ENCODE measurements at places on chromosomes 4 and X.

DNA sequence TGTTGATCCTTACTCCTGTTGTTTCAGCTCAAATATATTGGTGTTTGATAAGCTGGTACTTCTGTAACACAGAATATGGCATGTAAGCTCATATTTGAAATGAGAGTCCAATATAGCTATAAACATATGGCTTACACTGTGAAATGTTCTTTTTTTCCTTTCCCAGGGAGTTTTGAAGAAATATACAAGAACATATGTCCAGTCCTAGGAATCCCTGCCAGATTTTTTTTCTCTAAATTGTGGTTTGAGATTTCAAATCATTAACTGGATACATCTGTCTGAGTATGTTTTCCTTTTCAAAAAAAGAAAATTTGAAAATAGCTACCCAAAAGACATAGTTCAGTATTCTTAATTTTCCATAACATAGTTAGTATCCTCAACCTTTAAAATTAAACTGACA, 60.2 kb downstream of the HMGB2 start:
- DNase-seq = no peak

GRCh38 chrX:8520791-8521190, 56.2 kb downstream of the VCX3B start:
- no peak for DNase-seq

DNA sequence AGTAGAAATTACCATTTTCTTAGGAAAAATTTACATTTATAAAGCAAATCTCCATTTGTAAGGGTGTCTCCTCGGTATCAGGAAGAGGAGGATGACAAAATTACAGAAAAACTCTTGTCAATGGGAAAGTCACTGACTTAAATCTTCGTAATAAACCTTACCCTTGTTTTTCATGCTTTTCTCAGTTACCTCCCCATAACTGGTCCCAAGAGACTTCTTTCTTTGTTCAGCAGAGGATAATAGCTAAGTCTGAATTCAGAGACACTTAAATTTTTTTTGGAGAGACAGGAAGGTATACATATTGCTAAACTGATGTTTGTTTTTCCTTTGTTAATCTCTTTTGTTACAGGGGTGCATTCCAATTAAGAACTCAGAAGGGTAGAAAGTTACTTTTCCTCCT, 125.5 kb upstream of the JADE1 start:
- DNase-seq = no peak

DNA sequence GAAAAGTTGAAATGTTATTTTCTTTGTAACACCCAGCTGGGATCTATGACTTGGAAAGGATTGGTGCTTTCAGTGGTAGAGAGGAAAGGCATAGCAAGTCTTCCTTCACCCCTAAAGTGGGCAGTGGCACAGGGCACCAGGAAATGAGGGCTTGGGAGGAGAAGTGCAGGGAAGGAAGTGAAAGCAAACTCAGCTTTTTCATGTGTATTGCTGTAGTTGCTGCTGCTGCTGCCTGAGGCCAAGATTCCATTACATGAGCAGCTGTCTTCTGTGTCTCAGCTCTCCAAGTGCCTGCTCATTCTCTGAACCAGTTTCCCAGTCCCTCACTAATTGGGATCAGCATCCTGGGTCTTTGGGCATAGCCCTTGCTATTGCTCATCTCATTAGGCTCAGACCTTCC, 2.6 kb downstream of the HCCS start:
- DNase-seq = no peak

GRCh38 chr4:83036991-83037665, 2.1 kb downstream of the COPS4 start:
- no peak for DNase-seq

DNA sequence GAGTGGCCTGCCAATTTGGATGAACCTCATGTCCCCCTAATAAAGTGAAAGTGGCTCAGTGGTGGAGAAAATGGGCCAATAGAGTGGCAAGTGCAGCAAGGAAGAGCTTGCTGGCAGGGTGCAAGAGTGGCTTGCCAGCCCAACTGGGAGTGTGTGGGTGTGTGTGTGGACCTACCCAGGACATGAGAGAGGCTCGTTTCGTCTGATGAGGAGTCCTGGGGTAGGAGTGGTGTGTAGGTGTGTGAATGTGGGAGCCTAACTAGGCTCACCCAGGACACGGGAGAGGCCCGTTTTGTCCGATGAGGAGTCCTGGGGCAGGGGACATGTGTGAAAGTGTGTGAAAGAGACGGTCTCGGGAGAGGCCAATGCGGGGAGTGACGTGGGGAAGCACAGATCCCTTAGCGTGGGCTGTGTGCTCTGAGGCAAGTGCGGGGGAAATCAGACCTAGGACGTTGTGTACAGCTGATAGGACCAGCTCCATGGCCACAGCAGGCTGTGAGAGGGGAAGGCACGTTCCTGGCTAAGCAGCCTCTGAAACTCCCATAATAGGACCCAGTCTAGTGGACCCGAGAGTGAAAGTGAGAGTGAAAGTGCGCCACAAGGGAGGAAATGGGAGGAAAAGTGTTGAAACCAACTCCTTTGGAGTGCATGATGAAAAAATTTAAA, 5.3 kb downstream of the GAGE10 start:
- peak; percentile 7 for DNase-seq

GRCh38 chrX:10749113-10749512, 128.7 kb upstream of the MID1 start:
- no peak for DNase-seq

- no peak for DNase-seq
Measured at GRCh38 chr4:22430626-22431025, 85.2 kb downstream of the ADGRA3 start.

DNA sequence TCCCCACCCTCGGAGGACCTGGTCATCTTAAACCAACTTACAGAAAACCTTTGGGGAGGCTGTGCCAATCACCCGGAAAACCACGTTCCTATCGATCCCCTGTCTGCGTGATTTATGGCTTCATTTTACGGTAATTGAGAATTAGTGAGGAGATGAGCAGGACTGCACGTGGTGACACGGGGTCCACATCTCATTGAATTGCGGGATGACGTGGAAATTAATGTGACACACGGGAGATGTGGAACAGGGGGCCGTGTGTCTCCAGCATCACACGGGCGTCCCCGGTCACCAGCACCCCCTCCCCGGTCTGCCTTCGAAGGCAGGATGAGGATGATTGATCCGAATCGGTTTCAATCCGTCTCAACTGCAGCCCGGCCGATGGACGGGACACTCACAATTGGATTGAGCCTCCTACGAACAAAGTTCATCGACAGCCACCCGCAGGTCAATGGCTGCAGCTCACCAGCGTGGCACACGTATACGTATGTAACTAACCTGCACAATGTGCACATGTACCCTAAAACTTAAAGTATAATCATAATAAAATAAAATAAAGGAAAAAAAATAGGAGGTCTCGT, 160.3 kb downstream of the SHOX start:
- no peak for DNase-seq

GRCh38 chr4:175035905-175036304, 117.7 kb downstream of the ADAM29 start:
- DNase-seq = no peak

DNA sequence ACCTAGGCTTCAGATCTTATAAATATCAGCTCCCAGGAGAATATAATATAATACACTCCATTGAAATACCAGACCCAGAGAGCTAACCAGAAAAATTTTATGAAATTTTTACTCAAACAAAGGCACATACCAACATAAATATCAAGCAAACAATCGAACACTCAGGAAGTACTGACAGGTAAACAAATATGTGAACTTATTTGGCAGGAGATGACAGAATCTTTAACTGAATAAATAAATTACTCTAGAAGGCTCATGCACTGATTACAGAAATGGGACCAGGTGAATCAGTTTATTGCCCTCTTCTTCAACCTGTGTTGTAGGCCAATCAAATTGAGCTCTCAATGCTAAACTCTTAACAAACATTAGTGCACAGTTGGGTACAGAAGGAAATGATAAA, 225.2 kb upstream of the PABPC4L start:
- DNase-seq = no peak

- no peak for DNase-seq
Measured at GRCh38 chrX:153725832-153726285, 1.2 kb downstream of the ABCD1 start.

GRCh38 chr4:184404047-184404446, 70.3 kb downstream of the IRF2 start:
- DNase-seq = no peak

GRCh38 chr4:146514651-146515357, 6.9 kb downstream of the SLC10A7 start:
- DNase-seq = no peak

GRCh38 chr4:81397635-81398034, 74.1 kb downstream of the RASGEF1B start:
- no peak for DNase-seq

DNA sequence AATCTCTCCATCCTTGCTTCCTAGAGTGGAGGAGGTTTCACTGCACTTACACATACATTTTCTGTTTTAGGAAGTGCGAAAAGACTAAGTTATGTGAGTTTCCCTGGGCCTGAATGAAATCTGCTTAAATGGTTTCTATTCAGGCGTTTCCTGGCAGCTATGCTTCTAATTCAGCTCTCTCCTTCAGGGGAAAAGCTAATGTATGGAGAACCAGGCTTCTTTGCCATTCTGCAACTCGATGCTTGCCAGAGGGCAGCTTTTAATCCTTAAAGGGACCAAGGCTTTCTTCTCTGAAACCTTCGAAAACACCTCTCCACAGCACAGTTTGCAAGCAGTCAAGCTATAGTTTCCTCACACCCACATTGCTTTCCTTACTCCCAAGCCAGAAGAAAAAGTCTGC, 89.5 kb upstream of the ARX start:
- DNase-seq = no peak
